ENCODE measurements at places on chromosomes 1 and 21.

GRCh38 chr1:17741052-17741451, 14.1 kb upstream of the ACTL8 start:
- no peak for DNase-seq

GRCh38 chr1:44389437-44389836, 15.6 kb upstream of the RNF220 start:
- DNase-seq, result no peak

DNA sequence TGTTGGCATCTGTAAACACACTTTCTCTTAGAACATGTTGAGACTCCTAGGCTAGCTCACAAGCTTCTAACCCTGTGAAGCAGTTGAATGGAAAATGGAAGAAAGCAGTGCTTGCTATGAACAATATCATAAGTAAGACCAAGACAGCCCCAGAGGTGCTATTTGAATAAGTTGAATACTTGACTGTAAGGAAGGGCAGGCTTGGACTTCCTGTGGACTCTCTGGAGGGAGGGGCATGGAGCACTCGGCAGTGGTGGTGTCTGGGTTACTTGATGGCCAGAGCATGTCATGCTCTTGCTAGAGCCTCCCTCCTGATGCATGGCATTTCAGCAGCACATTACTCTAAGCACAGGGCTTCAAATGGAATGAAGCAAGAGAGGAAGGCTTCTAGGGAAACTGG, 60.0 kb downstream of the MRPS6 start:
- no peak for DNase-seq

DNA sequence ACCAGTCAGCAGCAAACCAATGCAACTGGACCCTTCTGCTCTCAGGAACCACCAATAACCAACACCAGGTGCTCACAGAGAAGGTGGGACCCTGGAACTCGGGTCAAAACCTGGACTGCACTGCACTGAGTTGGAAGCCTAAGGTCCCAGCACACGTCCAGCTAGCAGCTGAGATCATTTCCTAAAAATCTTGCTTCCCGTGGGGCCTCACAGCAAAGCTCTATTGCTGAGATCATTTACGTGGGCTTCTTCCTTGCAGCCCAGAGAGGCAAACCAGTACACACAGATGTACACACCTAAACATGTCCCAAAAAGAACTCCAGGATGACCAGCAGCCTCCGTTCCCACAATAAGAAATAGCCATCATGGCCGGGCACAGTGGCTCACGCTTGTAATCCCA, 22.8 kb upstream of the STMN1 start:
- no peak for DNase-seq

DNA sequence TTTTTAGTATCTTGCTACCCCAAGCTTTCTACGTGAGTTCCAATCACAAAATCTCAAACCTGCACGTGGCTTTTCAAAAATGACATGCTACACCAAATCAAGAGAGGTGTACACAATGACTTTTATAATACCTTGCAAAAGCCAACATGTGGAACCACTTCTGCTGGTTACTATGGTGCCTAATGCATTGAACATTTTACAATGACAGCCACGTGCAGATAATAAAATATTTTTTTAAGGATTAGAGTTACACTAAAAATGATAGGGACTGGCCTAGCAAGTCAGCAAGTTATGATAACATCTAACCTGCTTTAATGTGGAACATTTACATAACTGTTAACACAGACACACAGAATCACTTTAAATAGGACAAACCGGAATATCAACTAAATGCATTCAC, 30.2 kb downstream of the EYA3 start:
- no peak for DNase-seq

DNA sequence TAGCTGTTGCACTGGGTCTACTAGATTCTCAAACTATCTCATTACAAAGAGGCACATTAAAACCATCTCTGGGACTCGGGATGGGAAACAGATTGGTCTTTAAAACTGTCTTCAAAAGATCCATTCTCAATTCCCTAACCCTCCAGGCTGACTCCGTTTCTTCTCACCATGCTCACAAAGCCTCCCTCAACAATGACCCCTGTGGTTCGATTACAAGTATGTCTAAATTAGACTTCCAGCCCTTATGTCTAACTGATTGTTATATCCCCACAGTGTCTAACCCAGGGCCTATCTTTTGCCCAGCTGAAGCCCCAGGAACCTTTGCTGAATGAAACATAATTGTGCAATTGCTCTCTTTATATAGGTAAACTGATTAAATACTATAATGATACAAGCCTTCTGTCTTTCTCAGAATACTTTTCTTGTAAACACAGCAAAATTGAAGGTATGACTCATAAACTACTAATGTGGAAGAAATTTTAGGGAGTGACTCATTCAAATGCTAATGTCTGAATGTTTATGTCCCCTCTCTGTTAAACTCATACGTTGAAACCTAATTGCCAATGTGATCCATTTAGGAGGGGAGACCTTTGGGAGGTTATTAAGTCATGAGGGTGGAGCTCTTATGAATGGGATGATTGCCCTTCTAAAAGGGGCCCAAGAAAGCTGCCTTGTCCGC, 65.6 kb upstream of the DAB1 start:
- DNase-seq, result peak; percentile 85

GRCh38 chr1:31413405-31414001, 490 bp downstream of the SERINC2 start:
- DNase-seq, result peak; percentile 32

- no peak for DNase-seq
Observed at GRCh38 chr1:29684141-29684540, 447.8 kb downstream of the PTPRU start.

GRCh38 chr1:110243146-110243545, 33.0 kb downstream of the KCNC4 start:
- DNase-seq, result no peak

- peak; percentile 76 for DNase-seq
Observed at GRCh38 chr1:87644579-87645190, 316.0 kb downstream of the LMO4 start.

- DNase-seq, result no peak
Observed at GRCh38 chr1:41362749-41363590, 1.7 kb downstream of the FOXO6 start.

GRCh38 chr1:206757524-206758266, 12.9 kb upstream of the IL19 start:
- no peak for DNase-seq

GRCh38 chr1:164337885-164338284, 221.1 kb upstream of the PBX1 start:
- no peak for DNase-seq

All from fibroblast of skin of back (primary cell).